ENCODE measurements at places on chromosomes 2 and 18. TPM values are rescaled to one million over a fixed set of nuclear protein-coding genes. Genes with fewer than 3 reads are reported as not detected.
A peak's percentile ranks its signal among the peaks of the same experiment; 100 is the strongest.

The FMNL2 gene
- total RNA-seq: 1.9 TPM

The CRYGC gene
- not detected for total RNA-seq

The NAT8 gene
- not detected for total RNA-seq

The TTC32 gene
- total RNA-seq: 7.0 TPM

The COPS9 gene
- total RNA-seq: 286 TPM

The TTR gene
- total RNA-seq: 2.8 TPM

The CDCA7 gene
- total RNA-seq: 55.4 TPM

The SLC4A3 gene
- total RNA-seq: 0.36 TPM

DNA sequence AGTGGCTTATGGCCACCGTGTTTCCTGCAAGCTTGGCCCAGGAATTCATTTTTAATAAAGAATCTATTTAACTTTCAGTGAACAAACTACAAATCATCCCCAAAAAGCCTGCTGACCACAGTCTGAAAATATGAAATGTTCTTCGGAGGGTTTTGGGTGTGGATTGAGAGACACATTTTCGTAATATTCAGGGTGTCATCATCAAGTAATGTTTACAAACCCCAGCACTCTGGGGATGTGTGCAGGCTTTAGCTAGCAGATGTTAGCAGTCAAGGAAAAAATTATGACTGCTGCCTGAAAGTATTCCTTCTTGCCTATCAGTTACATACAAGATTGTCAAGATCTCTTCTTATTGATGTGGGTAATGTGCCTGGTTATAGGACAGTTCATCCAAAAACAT is 143.9 kb upstream of the FN1 start:
- no peak for DNase-seq

DNA sequence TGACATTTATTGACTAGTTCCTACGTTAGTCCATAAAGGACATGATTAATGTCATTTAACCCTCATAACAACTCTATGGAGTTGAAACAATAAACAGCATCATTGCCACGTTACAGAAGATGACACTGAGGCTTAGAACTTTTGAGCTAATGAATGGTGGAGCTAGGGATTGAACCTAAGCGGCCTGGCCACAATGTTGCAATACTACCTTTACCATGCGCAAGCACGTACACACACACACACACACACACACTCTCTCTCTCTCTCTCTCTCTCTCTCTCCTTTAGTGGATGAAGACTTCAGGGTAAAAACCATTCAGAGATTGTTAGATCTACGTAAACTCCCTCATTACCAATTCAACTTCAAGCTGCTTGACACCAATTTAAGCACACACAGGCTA is 875 bp upstream of the MAP3K19 start:
- no peak for DNase-seq

GRCh38 chr2:149606251-149606811 is 18.8 kb upstream of the MMADHC start:
- no peak for DNase-seq

- no peak for DNase-seq
Observed at GRCh38 chr2:26809211-26809610, 23.4 kb downstream of the CENPA start.

DNA sequence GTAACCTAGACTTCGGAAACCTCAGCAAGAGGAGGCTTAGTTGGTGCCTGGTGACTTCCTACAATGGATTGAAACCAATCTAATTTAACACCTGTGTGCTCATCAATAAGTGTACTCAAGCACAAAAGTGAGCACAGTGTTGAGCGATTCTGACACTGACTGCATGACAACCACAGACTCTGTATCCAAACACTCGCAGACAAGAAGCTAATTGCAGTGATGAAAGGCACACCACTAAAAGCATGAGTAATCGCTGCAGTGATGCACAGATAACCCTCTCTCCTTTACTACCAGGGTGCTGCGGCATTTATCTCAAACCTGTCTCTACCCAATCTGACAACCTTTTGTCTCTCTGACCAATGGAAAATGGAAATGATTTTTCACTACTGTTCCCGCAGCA is 168.1 kb downstream of the AFF3 start:
- DNase-seq: no peak

DNA sequence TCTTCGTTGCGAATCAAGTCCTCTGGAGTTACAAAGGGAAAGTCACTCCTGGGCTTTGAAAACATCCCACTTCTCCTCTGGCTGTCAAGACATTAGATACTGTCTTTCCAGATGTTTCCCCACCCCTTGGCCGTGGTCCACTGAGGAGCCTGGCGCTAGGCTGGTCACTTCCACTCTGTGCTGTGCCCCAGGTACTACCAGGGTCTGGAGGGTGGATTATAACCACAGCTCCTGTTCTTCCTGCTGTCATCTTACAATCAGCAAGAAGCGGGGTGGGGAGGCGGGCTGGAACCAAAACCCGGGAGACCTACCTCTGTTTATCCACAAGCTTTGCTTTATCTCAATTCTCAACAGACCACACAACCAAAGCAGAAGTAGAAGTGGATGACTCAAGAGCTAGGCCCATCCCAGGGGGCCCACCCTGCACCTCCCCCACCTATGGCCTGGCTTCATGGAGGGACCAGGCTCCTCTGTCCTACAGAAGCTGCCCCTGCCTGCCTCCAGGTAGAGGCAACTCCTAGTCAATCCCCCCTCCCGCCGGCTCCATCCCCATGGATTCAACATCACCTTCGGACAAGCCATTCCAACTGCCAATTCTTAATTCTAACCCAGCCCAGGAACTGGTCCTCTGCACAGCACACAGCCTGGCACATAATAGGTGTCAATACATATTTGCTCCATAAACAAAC is 17.8 kb downstream of the SMAD7 start:
- DNase-seq: peak; percentile 27

DNA sequence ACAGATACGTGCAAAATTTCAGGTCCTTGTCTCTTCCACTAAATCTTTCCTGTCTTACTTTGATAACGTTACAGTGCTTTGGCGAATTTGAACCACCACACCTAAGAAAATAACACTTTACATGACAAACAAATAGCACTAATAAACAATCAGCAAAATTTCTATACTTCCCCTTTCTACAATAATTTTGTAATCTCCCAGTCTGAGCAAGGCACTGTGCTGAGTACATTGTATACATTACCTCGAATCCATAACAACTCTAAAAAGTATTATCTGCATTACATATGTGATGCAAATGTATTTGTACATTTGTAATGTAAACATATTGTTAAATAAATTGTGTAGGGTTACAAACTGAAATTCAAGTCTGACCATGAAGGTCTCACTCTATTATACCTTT is 49.9 kb downstream of the RTN4 start:
- DNase-seq: no peak

DNA sequence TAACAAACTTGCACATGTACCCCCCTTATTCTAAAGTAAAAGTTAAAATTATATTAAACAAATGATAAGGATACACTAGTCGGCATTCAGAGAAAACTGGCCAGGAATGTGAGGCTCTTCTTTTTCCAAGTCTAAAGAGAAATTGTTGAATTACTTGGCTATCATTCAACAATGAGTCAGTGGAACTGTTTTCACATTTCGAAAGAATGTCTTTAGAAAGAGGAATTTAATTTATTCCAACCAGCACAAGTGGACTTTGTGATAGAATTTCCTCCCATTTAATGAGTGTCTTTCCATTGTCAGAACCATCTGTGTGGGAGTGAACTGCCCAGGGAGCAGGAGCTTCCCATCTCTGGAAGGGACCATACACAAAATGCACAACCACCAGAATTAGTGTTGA is 792.2 kb downstream of the EPHA4 start:
- DNase-seq: no peak

GRCh38 chr2:158488442-158489216 is 31.9 kb downstream of the PKP4 start:
- no peak for DNase-seq

- DNase-seq: no peak
Observed at GRCh38 chr2:200125444-200126284, 170.3 kb downstream of the MAIP1 start.

- DNase-seq: no peak
Observed at GRCh38 chr18:49749563-49749962, 63.8 kb downstream of the ACAA2 start.

DNA sequence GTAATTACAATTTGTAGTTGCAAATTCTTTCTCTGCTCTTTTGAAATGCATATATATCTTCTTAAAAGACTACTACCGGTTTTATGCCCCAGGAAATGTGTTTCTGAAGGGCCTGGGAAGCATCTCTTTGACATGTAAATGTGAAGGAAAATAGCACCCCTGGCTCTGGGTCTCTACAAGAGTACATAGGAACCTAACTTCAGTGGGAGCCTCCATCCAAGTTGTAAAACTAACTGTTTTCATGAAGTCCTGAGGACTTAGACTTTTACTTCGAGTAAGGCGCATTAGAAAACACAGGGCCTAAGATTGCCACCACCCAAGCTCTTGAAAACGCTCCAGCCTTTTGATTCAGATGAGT is 99.4 kb downstream of the CBLN2 start:
- no peak for DNase-seq

DNA sequence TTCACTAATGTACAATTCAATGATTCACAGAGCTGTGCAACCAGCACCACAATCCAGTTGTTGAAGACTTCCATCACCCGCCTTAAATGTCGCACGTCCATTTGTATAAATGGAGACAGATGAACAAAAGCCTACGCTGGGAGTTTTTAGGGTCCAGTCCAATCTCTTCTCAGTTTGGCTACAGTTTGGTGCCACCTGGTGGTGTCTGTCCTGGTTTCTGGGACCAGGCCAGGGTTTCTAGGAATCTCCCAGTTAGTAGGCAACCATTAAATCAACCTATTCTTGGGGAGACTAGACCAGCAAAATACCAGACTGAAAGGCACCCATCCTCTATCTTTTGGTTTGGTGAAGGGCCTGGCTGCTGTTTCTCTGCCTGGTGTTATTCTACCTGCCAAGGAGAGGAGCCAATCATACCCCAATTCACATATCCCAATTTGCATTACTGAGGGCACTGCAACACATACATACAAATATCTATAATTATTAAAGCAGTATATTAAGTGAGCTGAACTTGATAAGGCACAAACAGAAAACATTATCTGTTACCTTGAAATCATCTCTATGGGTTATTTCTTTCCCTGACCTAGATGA is 3.2 kb upstream of the DDX1 start:
- DNase-seq: peak; percentile 75

GRCh38 chr2:106566050-106566449 is 78.9 kb downstream of the CD8B2 start:
- DNase-seq: no peak

DNA sequence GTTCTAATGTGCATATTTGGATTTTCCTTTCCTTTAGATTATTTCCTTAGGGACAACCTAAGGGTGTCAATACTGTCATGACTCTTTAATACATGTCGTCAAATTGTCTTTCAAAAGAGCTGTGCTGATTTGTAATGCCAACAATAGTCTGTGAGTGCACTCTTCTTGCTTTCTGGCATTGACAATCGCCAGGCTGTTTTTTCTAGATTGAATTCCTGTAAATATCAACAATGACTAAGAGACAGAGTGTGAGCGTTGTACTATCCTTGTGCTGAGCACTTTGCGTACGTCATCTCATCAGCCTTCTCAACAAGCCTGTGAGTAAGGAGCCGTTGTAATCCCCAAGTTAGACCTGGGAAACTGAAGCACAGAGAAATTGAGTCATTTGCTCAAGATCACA is 96.0 kb downstream of the ACOXL start:
- DNase-seq: no peak

DNA sequence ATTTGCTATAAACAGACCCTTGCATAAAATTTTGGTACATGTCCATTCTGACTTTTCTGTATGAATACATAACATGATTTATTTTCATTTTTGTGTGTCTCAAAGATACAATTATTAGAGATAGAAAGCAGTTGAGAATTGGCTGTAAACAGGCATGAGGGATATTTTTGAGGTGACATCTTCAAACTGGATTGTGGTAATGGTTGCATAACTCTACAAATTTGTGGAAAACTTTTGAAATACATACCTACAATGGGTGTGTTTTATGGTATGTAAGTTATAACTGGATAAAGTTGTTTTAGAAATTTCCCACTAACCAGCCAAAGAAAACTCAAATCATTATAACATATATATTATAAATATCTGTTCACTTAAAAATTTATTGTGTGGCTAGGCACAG is 39.6 kb downstream of the GREB1L start:
- no peak for DNase-seq

GRCh38 chr2:2536416-2537056 is 205.5 kb upstream of the MYT1L start:
- DNase-seq: no peak

DNA sequence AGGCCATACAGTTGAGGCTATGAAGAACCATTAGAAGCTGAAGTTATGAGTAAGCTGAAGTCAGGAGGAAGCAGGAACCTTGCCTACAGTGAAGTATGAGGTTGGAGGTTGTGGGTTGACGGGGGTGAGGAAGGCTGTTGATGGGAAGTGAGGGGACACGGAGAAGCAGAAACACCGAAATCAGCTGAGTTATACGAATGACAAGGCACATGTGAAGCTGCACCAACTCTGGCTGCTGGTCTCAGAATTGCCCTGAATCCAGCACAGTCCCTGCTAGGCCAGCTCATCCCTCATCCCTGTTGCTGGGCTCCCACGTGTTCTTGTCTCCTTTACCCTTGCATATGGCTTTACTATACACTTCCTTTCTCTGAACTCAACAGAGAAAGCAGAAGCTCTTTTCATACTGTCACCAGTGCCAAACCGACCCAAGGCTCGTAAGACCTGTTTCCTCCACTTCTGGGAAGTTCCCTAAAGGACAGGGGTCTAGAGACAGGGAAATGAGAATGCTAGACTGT is 9.2 kb upstream of the TMEM247 start:
- no peak for DNase-seq

GRCh38 chr2:223950448-223951347 is 5.6 kb upstream of the WDFY1 start:
- DNase-seq: no peak

GRCh38 chr2:196891136-196891535 is 35.4 kb downstream of the PGAP1 start:
- no peak for DNase-seq

- no peak for DNase-seq
Observed at GRCh38 chr2:206867006-206867405, 72.3 kb upstream of the CPO start.

DNA sequence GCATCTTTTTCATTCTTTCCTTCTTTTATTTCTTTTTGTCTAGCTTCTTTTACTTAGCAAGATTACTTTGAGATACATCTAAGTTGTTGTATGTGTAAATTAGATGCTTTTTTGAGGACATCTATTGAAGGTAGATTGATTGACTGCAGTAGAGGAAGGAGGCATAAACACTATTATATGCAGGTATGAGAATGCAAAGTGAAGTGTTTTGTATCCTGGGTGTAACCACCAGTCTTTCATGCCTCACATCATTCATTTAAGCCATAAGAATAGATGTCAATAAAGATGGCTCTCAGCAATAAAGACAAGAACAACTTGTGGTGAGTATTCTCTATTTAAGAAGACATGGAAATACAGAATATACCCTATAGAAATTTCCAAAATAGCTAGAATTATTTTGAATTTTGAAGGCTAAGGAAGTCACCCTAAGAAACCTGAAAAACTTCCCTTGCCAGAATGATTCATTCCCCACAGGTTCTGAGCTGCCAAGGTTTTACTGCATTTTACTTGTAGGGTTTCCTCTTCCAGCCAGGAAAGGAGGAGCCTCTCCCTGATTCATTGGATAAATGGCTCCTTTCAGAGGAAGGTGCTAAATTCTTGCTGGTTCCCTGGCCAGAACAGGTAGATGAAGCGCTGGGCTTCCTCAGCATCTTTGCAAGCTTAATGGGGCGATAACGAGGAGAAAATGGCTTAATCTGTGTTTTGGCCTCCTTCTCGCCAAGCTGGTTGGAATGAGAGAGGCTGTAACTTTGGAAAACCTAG is 279.8 kb upstream of the SLC14A2 start:
- DNase-seq: no peak

- DNase-seq: peak; percentile 75
Observed at GRCh38 chr18:24271381-24272228, 126.0 kb downstream of the OSBPL1A start.

- DNase-seq: no peak
Observed at GRCh38 chr18:22988208-22988607, 55.1 kb downstream of the RBBP8 start.

All from HT-29 (cell line).